ENCODE measurements at places on chromosomes 7 and 10. TPM values are rescaled to one million over a fixed set of nuclear protein-coding genes. Genes with fewer than 3 reads are reported as not detected.

GRCh38 chr7:80387634-80388193 is 124.2 kb downstream of the GNAT3 start:
- H3K27me3 ChIP-seq, result no peaks in the 10 kb centered on the region
- H3K27ac ChIP-seq, result no peak overlapping the region
- H3K4me1 ChIP-seq, result no peaks in the 10 kb centered on the region
- DNase-seq, result no peak
- H3K4me3 ChIP-seq, result no peak overlapping the region
- H3K36me3 ChIP-seq, result no peaks in the 10 kb centered on the region

DNA sequence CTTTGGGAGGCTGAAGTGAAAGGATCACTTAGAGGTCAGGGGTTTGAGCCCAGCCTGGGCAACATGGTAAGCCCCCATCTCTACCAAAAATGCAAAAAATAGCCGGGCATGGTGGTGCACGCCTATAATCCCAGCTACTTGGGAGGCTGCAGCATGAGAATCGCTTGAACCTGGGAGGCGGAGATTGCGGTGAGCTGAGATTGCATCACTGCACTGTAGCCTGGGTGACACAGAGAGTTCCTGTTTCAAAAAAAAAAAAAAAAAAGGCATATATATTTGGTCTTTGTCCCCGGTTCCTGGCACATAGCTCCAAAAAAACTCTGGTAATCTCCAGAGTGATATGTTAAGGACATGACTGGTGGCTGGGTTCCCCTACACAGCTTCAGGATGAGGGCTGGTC is 147.3 kb downstream of the SEC23IP start:
- no peaks in the 10 kb centered on the region for H3K27me3 ChIP-seq
- no peak for DNase-seq
- H3K4me3 ChIP-seq, result no peak overlapping the region

DNA sequence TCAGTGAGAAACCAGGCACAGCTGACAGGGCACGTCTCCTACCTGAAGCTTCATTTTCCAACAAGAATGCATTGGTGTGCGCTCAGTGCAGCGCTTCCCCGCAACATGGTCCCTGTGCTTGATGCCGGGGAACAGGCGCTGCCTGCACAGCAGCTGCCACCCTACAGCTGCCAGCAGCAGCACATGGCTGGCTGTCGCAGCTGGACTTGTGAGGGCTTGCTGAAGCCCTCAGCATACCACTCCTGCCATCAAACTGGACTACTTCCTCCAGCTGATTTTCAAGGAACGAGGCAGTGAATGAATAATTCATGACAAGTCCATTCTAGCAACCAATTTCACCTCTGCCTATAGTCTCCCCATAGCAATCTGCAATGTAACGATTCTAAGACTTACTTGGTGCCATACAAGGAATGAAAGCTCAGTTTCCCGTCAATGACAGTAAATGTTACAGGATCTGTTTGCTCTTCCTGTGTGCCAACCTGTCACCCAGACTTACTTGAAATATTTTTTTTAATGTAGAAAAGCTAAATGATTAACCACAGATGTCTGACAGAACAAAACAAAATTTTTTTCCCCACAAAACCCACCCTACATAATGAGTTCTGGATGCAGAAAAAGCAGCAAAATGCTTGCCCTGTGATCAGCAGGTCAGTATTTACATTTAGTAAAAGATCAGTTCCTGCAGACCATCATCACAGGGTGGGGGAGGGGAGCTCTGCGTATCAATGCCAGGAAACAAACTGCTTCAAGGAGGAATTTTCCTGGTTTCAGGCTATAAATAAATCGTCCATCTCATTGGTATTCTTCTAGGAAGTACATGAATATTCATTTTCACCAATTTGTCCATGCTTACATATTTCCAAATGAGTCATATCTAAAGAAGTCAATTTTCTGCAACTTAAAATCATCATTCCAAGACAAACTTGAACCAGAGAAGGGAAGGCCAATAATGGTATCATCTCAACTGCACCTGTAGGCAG is 140.6 kb downstream of the ALOX5 start:
- H3K36me3 ChIP-seq, result no peaks in the 10 kb centered on the region
- DNase-seq, result no peak
- peaks cover 7% of the 10 kb centered on the region for H3K4me1 ChIP-seq
- H3K27me3 ChIP-seq, result no peaks in the 10 kb centered on the region

GRCh38 chr10:48701139-48701901 is 16.6 kb downstream of the WDFY4 start:
- H3K27ac ChIP-seq, result no peak overlapping the region
- peaks cover 5% of the 10 kb centered on the region for H3K27me3 ChIP-seq
- no peaks in the 10 kb centered on the region for H3K4me1 ChIP-seq
- H3K4me3 ChIP-seq, result no peak overlapping the region

The LANCL2 gene
- 7.1 TPM for total RNA-seq

The ANKRD61 gene
- not detected for total RNA-seq

The TRIM50 gene
- total RNA-seq, result 0.17 TPM

The CCL26 gene
- not detected for total RNA-seq

DNA sequence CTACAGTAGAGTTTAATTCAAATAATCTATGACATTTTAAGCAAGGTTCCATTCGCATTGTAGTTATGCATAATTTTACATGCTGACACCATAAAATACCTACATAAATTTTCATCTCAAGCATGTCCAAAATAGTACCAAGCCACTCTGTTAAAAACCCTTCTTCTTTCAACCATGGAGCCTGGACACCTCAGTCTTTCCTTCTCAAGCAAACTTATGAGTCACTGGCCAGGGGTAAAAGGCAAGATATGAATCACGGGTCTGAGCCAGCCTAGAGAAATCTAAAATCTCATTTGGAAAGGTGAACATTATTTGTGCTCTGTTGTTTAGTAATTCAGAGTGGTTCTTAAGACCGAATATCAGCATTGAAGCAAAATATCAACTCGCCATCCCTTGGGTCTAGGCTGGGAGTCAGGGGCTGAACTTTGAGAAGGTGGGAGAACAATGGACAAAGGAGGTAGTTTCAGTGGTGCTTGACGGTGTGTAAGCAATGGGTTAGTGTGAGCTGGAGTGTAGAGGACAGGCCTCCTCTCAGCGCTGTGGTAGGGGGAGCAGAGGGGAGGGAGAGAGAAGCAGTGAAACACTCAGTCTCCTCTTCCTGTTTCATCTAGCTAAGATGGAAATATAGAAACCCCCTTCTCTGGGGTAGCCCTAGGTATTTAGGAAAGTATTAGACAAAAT is 19.1 kb upstream of the GPAM start:
- H3K27ac ChIP-seq, result no peak overlapping the region
- H3K27me3 ChIP-seq, result peaks cover 5% of the 10 kb centered on the region

DNA sequence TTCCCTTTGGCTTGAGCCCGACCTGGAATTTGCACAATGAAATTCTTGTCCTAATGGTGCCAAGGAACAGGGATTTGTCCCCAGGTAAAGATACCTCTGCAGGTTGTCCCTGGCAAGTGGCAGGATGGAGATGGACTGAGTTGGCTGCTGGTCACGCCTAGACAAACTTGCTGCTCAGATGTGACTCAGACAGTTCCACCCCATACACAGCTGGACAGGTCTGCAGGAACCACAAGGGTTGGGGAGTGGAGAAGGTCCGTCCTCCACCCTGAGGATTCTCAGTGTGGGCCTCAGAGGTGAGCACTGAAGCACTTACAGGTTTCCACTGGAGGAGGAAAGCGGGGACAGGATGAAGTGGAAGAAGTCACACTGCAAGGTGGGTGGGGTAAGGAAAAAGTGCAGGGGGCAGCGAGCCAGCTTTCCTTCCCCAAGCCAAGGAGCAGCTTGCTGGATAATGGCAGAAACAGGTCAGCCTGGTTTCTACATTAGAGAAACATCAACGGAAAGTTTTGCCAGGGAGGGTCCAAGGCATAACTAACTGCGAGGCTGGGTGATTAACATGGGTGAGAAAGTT is 20.5 kb downstream of the ITPRIP start:
- no peak overlapping the region for H3K4me3 ChIP-seq
- no peak overlapping the region for H3K27ac ChIP-seq
- H3K36me3 ChIP-seq, result peaks cover 53% of the 10 kb centered on the region
- H3K4me1 ChIP-seq, result peaks cover 49% of the 10 kb centered on the region
- no peak for DNase-seq

The ZNF488 gene
- total RNA-seq, result not detected

DNA sequence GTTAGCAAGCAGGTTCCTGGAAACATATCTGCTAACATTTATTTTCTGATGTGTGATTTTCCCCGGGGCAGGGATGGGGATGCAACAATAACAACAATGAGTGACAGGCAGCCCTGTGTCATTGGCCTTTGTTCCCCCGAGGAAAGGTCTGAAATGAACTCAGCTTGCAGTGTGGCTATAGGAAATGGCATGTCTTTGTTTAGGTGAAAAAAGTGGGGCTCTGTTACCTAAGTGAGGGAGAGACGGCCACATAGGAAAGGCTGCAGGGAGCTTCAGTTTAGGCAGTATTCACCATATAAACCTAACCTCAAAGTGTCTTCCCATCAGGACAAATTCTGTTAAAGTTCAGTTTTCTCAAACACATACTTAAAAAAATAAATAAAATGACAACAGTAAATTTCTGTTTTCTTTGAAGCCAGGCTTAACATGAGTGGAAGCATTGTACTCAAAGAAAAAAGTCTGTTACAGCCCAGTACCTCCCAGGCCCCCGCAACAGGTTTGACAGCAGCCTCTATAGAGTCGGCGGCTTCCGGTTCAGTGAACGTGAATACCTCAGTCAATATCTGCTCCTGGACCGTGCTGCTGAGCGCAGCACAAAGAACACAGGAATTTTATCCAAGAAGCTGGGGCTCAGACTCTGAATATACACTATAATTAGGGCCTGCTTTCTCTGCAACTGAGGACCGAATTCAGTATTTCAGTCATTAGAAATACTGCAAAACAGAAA is 168.3 kb downstream of the GLI3 start:
- H3K4me3 ChIP-seq, result no peak overlapping the region
- DNase-seq, result no peak
- H3K36me3 ChIP-seq, result no peaks in the 10 kb centered on the region
- no peaks in the 10 kb centered on the region for H3K4me1 ChIP-seq
- H3K27ac ChIP-seq, result no peak overlapping the region

The VCL gene
- 18.5 TPM for total RNA-seq

The SEC61G gene
- 51.3 TPM for total RNA-seq

- H3K4me3 ChIP-seq, result no peak overlapping the region
- DNase-seq, result no peak
- no peaks in the 10 kb centered on the region for H3K4me1 ChIP-seq
Measured at GRCh38 chr7:149304006-149304405, 42.0 kb downstream of the ZNF783 start.

DNA sequence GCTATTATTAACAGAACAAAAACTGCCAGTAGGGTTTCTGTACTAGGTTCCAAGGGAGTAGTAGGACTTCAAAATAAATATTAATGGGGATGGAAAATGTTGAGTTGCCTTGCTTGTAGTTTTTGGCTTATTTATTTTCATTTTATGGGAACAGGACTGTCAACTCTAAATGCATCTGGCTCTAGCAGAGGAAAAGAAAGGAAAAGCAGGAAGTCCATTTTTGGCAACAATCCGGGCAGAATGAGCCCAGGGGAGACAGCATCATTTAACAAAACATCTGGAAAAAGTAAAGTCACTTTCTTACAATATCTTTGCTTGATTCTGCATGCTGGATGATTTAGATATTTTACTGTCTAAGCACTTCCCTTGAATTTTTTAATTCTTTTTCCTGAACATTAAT is 69.4 kb downstream of the NOC3L start:
- no peak for DNase-seq
- H3K4me1 ChIP-seq, result no peaks in the 10 kb centered on the region
- no peak overlapping the region for H3K4me3 ChIP-seq

GRCh38 chr7:135773464-135773863 is 24.9 kb upstream of the FAM180A start:
- DNase-seq, result no peak
- no peak overlapping the region for H3K4me3 ChIP-seq
- no peak overlapping the region for H3K27ac ChIP-seq
- no peaks in the 10 kb centered on the region for H3K4me1 ChIP-seq
- H3K27me3 ChIP-seq, result no peaks in the 10 kb centered on the region

DNA sequence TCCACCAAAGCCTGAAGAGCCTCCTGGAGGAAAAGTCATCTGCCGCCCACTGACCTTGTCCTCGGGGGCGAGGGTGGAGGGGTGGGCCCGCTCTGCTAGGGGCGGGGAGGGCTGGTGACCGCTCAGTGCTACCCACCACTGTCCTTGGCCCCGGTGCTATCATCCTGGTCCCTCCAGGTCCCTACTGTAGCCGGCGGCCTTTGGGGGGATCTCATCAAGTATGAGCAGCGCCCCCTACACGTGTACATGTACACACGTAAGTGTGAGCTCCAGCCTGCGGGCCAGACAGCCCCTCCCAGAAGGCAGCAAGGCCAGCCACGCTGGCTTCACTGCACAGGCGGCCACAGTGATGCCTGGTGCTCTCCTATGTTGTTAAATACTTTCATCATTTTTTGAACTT is 19.6 kb downstream of the TTYH3 start:
- no peak for DNase-seq
- no peak overlapping the region for H3K4me3 ChIP-seq
- H3K27ac ChIP-seq, result no peak overlapping the region

DNA sequence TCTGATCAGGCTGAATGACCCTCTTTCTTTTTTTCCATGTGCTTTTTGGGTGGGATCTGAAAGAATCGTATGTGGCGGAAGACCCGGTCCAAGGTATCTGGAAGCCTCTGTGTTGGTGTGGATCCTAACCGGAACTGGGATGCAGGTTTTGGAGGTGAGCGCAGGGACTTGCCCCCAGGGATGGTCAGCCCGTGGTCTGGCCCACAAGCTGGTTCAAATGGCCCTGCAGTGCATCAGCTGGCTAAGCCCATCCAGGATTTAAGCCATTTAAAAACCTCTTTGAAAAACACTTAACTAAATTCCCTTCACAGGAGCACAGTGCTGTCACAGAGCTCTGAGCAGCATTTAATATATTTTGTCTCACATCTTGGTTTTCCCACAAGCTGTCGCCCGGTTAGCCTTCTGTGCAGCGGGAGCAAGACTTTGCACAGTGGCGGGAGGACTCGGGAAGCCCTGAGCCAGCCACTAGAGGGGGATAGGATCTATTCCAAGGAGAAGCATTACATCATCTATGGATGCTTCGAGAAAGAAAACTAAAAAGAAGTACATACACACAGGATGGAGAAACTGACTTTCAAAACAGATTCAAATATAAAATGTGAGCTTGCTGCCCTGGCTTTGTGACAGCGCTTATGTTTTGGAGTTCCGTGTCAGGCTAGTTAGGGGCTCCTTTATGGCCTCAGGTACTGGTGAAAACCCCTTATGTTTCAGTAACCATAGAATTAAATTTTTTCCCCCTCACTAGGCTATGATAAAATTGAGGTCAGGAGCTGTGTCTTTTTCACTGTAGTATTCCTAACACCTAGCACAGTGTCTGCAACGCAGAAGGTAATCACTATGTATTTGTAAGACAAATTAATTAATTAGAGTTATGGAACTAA is 11.3 kb downstream of the CPA2 start:
- no peaks in the 10 kb centered on the region for H3K36me3 ChIP-seq
- no peak overlapping the region for H3K4me3 ChIP-seq
- peaks cover under 1% of the 10 kb centered on the region for H3K4me1 ChIP-seq
- no peak for DNase-seq
- no peaks in the 10 kb centered on the region for H3K27me3 ChIP-seq

The COL28A1 gene
- total RNA-seq, result not detected

DNA sequence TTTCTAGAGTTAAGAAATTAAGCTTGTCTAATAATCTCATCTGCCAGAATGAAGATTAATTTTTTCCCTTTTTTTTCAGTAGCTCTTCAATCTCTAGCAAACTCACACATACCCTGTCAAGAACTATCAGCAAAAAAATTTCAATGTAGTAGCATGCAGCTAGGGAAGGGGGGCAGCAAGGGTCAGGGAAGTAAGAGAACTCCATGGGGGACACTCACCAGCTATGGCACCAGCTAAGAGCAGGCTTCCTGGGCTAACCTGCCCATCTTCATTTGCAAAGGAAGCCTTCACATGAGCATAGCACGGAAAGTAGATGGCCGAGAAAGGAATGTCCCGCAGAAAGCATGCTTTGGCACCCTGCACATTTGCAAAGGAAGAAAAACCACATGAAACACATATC is 190.4 kb downstream of the SLC25A13 start:
- H3K36me3 ChIP-seq, result peaks cover 18% of the 10 kb centered on the region
- no peak overlapping the region for H3K27ac ChIP-seq
- no peak for DNase-seq
- H3K4me1 ChIP-seq, result no peaks in the 10 kb centered on the region

Measured in CD4-positive, alpha-beta T cell (primary cell).